ENCODE measurements at places on chromosomes 2 and 18.

DNA sequence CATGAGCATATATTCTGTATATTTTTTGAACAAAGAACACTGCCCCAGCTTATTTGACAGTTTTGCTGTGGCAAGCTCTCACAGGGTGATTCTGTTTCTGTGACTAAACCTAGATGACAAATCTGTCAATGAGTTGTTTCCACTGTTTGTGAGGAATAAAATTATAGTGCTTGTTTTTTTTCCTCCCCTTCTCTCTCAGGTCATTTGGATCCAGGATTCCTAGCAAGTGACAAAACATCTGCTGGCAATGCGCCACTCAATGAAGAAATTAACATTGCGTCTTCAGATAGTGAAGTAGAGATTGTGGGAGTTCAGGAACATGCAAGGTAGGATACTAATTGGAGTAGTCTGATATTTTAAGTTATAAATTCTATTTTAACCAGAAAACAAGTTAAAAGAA is 149.3 kb downstream of the HAUS1 start:
- no peak for DNase-seq

- no peak for DNase-seq
Measured at GRCh38 chr18:47054369-47054768, 18.9 kb upstream of the ELOA2 start.

GRCh38 chr2:229715895-229716507 is 1.6 kb upstream of the DNER start:
- peak; percentile 31 for DNase-seq

- DNase-seq: no peak
Measured at GRCh38 chr2:10529611-10530010, 81.5 kb upstream of the ODC1 start.

GRCh38 chr2:31384351-31384750 is 30.2 kb downstream of the XDH start:
- no peak for DNase-seq

All from stimulated activated naive CD8-positive, alpha-beta T cell treated with anti-CD3 and anti-CD28 coated beads, Interleukin-15, amount 100 ng/mL, for 72 hours (primary cell).